Jurkat, Clone E6-1 (cell line): ENCODE measurements at places on chromosomes 3 and 15.

- DNase-seq: no peak
Observed at GRCh38 chr3:25536521-25537391, 108.7 kb downstream of the RARB start.

DNA sequence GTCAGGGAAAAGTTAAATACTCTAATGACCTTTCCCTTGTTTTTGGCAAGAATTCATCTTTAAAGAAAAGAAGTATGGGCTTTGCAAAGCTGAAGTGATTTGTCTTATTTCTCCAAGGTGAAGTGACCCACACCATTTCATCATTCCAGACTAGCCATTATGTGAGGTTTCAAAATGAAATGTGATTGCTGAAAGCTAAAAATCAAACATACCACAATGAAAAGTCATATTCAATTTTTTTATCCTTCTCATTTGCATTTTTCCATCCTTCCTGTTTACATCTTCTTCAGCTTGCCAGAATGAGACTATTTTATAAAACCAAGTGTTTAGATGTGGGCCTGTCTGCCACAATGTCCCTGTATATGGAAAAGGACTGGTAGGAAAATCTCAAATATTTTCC, 142.3 kb upstream of the STRIT1 start:
- no peak for DNase-seq

GRCh38 chr3:109640146-109640652, 302.9 kb upstream of the DPPA4 start:
- no peak for DNase-seq

GRCh38 chr15:68783226-68784058, 37.3 kb downstream of the ANP32A start:
- no peak for DNase-seq

DNA sequence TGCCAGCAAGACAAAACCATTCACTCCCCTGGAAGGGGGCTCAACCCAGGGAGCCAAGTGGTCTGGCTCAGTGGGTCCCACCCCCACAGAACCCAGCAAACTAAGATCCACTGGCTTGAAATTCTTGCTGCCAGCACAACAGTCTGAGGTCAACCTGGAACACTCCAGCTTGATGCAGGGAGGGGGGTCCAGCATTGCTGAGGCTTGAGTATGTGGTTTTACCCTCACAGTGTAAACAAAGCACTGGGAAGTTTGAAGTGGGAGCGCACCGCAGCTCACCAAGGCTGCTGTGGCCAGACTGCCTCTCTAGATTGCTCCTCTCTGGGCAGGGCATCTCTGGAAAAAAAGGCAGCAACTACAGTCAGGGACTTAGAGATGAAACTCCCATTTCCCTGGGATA, 81.7 kb downstream of the MSL2 start:
- DNase-seq: no peak

DNA sequence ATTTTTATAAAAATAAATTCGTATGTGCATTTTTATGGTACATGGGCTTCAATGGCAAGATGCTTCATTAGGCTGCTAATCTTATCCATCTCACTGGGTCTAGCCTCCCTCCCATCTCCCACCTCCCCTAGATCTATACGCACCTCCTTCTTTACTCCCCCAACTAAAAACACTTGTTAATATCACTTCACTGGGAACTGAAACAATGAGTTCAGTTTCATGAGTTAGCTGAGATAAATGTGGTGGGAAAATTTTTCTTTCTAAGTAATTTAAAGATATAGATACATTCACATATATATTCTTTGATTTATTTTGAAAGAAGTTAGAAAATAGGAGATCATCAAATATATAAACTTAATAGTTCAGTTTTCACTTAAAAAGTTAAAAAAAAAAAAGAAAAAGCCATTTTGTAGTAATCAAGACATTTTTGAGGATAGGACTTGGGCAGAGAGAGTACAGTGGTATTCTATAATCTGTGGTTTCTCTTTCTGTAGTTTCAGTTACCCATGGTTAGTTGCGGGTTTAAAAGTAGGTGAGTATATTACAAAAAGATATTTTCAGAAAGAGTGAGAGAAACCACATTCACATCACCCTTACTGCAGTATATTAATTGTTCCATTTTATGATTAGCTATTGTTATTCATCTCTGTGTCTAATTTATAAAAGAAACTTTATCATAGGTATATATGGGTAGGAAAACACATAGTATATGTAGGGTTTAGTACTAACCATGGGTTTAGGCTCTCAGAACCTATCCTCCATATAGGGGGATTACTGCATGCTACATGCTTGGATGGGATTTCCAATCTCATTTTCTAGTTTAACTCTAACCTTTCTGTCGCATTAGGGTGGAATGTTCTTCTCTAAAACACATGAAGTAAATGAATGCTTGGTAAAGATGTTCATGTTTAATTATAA, 316.0 kb upstream of the CBLB start:
- DNase-seq: no peak
